ENCODE measurements at places on chromosomes 13 and 19.

DNA sequence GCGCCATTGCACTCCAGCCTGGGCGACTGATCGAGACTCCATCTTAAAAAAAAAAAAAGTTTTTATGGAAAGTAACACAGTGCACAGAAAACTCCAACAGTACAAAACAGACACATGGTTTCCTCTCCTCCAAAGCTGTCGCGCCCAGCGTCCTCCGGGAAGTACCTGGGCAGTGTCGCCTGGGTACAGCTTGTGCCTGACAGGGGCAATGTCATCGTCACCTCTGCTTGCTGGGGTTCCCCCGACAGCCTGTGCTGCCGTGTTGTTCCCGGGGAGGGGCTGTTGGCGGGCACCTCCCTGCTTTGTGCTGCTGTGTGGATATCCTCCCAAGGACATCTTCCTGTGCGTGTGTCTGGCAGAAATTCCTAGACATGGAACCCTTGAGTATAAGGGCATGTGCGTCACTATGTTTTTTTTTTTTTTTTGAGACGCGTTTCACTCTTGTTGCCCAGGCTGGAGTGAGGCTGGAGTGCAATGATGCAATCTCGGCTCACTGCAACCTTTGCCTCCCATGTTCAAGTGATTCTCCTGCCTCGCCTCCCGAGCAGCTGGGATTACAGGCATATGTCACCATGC is 2.4 kb upstream of the F2RL3 start:
- no peak for DNase-seq

DNA sequence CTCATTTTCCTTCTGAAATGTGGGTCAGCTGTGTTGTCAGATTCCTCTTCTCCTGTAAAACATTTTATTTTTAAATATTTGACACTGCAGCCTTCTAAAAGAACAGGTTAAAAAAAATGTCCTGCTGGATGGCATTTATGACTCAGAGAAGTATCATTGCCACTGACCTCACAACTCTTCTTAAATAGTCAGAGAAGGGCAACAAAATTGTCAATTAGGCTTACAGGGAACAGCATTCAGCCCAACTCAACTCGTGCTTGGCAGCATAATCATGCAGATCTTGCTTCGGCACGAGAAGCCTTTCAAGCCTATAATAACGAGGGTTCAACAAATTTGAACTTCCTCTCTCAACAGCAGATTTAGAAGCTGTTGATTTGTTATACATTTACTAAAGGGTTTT is 296.7 kb upstream of the DACH1 start:
- no peak for DNase-seq

GRCh38 chr13:27117158-27117557 is 54.5 kb downstream of the USP12 start:
- DNase-seq = no peak

GRCh38 chr19:27846944-27847343 is 1366.0 kb downstream of the UQCRFS1 start:
- no peak for DNase-seq

- DNase-seq = no peak
Observed at GRCh38 chr13:50357136-50357535, 341.9 kb downstream of the KCNRG start.

DNA sequence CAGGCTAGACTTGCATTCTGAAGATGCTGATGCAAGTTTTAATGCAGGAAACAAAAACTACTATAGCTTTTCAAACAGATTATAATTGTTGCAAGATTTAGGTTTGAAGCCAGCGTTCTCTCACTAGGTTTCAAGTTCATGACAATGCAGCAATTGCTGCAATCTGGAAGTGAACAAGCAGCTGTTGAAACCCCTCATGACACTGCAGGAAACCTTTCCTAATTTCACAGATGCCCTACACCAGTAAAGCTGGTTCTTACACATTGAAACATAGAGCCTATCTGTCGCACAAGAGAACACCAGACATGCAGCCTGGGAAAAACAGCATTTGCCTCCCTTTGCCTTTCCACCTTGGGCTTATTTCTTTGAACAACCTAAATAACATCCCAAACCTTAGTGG is 1737.2 kb upstream of the MIR17HG start:
- DNase-seq = no peak

GRCh38 chr13:39603424-39603947 is 493 bp upstream of the LHFPL6 start:
- no peak for DNase-seq

- DNase-seq = no peak
Observed at GRCh38 chr13:36480726-36481427, 48.6 kb downstream of the CCNA1 start.

DNA sequence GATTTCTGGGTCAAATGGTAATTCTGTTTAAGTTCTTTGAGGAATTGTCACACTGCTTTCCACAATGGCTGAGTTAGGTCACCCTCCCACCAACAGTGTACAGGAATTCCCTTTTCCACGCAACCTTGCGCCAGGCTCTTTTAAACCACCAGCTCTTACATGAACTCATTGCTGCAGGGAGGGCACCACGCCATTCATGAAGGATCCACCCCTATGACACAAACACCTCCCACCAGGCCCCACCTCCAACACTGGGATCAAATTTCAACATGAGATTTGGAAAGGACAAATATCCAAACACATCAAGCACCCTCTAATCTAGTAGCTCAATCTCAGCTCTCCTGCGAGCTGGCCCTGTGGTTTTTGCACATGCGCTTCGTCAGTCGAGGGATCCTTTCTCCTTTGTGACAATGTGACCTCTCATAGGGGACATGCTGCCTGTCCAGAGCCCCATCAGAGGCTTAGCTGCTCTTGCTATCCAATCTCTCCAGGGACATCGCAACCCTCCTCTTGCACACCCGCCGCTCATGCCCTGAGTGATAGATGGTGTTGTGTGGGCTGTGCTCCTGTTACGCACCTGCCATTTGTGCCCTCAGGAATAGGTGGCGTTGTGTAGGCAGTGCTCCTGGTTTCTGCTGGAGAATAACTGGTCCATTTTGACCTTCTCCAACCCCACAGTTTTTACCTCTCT is 328.0 kb downstream of the UQCRFS1 start:
- no peak for DNase-seq

DNA sequence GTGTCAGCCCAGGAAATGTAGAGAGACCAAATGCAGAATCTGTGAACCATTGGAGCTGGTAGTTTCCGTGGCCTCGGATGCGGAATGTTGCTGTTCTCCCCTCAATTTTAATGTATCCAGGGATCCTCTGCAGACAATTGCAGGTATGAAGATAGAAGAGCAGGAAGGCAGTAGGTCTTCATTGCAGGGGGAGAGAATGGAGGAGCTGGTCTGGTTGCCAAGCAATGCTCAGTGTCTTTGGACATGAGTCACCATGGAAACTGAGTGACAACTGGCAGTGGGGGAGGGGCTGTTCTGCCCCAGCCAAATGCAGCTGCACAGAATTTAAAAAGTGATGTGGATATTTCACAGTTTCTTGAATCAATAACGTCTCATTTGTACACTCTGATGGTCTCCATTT is 56.1 kb upstream of the ZNF835 start:
- DNase-seq = no peak

DNA sequence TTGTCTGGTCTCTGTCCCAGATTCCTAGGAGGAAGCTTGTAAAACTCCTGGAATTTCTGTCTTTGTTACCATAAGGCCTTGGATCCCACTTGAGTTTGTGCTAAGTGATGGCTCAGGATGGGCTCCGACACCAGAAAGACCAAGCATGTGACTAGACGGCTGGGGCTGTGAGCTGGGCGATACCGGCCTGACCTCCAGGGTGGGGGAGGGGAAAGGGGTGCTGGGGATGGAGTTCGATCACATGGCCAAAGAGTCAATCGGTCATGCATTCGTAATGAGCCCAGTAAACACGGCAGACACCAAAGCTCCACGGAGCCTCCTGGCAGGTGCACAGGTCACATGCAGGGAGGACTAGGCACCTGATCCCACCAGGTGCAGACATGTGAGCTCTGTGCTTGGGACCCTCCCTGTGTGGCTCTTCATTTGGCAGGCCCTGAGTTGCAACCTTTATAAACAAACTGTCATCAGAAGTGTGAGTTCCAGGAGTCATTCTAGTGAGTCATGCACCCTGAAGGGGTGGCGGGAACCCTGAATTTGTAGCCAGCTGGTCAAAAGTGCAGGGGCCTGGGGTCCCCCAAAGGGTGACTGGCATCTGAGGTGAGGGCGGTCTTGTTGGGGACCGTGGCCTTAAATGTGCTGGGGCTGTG is 27.1 kb downstream of the ELAVL1 start:
- DNase-seq = no peak

DNA sequence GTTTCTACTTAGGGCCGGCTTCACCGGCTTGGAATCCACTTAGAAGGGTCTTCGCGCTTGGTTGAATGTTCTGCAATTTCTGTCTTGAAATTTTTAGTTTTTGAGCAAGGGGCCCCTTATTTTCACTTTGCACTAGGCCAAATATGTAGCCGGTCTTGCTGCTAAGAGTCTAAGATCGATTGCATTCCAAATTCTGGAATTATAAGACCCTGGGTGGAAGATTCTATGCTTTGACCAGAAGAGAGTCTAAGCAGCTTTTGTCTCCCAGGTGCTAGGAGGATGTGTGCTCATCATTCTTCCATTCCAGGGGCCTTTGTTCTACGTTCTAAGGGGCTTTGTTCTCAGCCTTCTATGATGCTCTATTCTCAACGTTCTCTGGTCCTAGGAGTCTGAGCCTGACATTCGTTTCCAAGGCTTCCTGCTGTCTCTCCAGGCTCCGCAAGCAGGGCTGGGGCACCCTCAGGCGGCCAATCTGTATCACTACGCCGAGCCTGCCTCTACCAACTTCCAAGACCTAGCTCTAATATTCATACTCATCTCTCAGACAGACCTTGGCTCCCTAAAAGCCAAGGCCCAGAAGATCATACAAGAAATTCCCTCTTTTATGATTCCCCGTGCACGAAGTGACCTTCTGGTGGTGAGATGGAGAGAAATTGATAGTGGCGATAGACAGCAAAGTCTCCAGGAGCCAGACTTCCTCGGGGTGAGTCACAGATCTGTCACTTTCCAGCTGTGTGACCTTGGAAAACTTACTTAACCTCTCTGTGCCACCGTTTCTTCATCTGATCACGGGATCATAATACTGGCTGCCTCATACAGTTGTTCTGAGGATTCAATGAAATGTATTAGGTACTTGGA is 982 bp upstream of the DACT3 start:
- peak; percentile 51 for DNase-seq

GRCh38 chr19:35609851-35610353 is 2.6 kb upstream of the HAUS5 start:
- no peak for DNase-seq

GRCh38 chr13:42028113-42028799 is 20.2 kb upstream of the DGKH start:
- no peak for DNase-seq

DNA sequence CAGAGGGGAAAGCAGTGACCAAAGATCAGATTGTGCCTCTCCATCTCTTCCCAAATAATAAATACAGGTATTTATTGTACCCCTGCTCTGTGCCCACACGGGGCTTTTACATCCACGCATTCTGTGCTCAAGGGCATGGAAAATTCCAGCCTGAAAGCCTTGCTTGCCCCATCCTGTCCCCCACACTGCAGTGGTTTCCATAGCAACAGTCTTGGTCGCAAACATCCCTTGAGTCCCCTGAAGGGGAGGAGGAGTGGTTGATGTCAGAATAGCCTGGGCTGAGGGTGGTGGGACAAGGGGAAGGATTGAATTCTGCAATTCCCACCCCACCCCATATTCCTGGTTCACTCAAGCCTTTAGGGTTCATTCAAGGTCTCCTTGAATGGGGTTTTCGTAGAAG is 41.0 kb upstream of the USP29 start:
- no peak for DNase-seq

- DNase-seq = no peak
Observed at GRCh38 chr13:32905864-32906180, 110.4 kb upstream of the KL start.

GRCh38 chr13:102317593-102317992 is 84.3 kb downstream of the FGF14 start:
- no peak for DNase-seq

DNA sequence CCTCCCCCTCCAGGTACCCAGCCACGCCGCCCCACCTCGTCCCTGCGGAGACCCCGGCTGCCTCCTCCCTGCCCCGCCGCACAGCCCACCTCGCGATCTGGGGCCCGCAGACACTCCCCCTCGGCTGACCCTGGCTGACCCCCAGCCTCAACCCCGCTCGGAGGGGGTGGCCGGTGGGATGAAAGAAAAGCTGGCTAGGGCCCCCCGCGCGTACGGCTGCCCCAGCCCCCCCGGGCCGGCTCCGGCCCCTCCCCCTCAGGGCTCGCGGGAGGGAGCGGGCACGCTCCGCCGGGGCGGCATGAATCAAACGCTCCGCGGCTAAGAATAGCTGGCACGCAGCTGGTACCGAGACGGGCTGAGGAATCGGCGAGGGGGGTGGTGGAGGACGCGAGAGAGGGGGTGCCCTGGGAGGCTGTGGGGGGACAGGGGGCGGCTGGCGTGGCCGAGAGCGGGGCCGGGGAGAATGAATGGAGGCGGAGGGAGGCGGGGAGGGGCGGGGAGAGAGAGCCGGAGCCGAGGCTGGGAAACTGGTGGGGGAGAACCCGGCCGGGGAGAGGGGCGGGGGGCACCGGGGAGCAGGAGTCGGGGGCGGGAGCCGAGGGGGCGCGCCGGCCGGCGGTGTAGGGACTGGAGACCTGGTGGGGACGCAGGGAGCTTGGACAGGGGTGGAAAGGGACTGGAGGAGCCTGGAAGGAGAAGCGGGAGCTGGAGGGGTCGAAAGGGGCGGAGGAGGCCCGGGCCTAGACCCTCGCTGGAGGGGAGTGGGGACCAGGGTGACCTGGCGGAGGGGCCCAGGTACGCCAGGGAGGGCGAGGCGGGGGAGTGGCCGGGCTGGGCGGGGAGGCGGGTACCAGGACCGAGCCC is 1.1 kb downstream of the SHANK1 start:
- no peak for DNase-seq

Measured in stimulated activated CD4-positive, alpha-beta T cell treated with anti-CD3 and anti-CD28 coated beads, TNF-alpha, amount 100 ng/mL, for 1 hour (primary cell).